ENCODE measurements at places on chromosomes 7 and 10.

DNA sequence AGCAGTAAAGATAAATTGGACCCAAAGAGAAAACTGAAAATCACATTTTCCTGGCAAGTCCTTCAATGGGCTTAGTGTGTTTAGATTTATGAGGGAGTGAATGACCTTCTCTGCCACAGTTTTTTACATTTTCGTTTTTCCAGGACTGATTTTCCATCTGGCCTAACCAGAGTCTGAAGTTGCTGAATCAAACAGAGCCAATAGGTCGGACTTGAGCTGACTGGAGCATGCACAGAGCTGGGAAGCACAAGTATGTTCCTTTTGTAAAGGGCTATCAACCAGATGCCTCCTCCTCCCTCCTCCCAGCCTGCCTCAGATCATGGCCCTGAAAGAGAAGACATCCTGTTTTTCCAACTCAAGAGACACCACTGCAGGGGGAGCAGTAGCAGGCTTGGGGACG is 126.0 kb upstream of the ANKRD1 start:
- no peak for DNase-seq

DNA sequence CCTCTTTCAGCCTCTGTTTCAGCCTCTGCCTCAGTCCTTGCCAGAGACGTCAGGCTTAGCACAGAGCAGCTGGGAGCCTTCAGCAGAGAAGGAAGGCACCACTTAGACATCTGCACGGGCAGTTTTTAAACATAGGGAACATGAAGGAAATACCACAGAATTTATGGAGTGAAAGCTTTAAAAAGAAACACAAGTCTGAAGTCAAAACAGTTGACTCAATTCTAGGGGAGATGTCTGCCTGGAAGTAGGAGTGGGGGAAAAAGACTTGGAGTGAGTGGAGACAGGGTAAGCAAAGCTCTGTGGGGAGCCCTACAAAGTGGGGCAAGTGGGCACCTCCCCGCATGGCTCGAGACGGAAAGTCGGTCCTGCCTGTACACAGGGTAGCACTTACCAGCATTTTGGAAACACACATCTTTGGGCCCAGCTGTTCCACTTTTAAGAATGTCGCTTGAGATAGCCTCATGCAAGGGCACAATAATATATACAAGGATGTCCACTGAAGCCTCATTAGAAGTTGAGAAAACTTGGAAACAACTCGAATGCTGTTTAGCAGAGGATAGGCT is 5.0 kb upstream of the TBXAS1 start:
- DNase-seq: no peak

DNA sequence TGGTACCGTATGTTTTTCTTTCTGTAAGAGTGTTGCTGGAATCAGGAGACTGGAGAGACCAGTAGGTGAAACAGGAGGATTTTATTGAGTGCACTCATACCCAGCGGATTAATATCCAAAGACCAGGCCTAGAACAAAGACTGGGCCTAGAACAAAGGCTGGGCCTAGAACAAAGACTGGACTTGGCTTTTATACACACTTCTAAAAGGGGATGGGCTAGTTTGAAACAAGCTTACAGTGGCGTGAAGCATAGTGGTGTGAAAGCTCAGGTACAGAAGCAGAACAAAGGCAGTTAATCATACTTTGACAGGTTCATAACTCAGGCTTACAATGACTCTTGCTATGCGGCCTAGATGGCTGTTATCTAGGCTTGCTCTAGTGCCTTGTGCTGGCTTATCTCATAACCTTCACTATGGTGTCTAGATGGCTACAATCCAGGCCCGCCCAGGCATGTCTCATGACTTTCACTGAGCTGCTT is 67.7 kb downstream of the TRIM24 start:
- no peak for DNase-seq

DNA sequence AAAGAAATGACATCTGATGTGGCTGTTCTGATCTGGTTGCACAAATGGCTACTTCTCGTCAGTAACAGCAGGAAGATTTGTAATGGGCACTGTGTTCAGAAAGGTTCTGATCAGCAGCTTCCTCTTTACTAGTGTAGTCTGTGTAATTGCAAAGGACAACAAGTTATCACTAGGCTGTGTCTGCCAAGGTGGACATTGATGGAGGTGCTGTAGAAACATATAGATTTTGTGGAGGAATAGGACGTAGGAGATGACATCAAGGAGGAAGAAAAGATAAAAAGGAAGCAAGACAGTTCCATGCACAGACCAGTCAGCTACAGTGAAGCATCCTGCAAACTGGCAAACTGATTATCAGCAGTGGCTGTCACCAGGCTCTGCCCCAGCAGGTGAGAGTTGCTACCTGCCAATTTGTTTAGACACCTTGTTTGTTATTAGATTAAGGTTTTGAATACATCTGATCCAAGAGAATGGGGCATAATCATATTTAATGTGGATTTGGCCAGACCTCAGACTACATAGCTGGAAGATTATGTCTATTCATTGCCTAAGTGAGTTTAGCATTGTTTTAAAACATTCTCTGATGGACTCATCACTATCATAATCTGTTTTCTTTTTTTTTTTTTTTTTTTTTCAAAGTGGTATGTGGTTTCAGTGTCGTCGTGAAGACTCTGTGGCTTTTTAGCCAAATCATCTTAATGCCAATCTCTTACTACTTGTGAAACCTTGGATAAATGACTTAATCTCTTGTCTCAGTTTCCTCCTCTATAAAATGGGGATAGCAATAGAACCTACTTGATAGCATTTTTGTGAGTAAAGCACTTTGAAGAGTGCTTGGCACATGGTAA is 417.9 kb upstream of the LRGUK start:
- no peak for DNase-seq

GRCh38 chr10:79181227-79181626 is 112.5 kb downstream of the ZMIZ1 start:
- DNase-seq: no peak

- no peak for DNase-seq
These were observed 1.7 kb upstream of the SH2B2 start for GRCh38 chr7:102284891-102285539.

GRCh38 chr7:108129018-108129965 is 869 bp downstream of the LAMB4 start:
- DNase-seq: no peak

DNA sequence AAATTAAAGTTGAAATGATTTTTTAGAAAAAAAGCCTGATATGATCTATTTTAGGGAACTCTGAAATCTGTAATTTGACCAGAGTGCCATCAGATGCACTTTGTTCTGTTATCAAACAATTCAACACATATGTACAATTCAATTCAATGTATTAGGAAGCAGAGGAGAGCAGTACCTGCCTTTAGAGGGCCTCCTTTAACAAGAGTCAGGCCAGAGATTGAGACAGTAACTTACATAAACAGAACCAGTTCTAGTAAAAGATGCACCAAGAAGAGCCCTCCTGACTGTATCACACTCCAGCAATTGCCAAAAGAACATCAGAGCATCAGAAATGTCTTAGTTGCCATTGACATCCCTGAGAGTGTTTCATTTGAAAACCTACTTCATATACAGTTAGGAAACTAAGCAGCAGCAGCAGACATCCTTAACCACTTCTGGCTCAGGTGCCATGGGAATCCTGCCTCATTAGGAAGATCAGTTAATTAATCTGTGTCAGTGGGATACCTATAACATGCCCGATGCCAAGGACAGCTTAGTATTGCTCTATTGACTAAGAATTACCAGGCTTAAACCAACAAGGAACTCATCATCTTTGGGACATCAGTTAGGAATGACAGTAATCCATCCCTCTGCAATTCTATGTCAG is 1222.6 kb upstream of the LRRN3 start:
- DNase-seq: no peak

DNA sequence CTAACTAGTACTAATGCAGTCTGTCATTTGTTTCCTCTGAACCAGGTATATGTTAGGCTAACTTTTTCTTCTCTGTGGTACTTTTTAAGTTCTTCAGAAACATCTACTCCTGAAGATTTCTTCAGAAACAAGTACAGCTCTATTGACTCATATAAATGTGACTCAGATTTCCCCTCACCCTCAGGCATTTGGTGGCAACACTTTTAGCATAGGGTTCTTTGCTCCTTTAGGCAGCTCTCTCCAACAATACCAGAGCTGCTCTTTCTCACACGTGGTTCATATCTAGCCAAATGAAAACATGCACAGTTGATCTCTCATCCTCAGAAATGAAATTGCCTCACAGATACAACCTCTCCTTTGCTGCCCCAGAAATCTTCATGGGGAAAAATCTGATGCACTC is 939.8 kb downstream of the SORCS1 start:
- no peak for DNase-seq

DNA sequence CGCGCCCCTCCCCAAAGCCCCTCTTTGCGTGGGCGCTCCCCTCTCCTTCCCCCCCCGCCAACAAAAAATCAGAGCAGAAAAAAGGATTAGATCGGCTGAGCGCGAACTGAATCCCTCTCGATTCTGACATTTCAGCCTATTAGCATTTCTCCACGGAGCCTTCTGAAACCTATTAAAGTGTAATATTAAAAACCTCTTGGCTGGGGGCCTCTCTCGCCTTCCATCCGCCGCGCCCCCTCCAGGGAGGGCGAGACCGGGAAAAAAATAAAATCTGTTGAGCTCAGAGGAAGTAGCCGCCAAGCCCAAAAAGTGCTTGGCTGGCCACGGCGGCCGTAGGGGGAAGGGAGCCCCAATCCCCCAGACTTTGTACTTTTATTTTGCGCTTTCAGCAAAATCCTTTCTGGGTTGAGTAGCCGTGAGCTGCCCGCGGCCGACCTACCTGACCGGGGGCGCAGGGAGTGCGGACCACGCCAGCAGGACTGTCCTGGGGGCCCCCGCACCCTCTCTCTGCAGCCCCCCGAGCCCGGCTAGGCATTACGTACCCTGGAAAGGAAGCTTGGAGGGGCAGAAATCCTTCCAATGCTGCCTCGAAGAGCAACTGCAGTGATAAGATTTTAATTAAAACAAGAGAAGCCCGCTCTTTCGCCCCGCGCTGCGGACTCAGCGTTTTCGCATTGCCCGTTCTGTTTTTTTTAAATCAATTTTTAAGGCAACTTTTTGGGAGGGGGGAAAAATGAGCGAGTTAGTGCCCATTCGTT is 1.3 kb upstream of the TNRC18 start:
- DNase-seq: no peak

DNA sequence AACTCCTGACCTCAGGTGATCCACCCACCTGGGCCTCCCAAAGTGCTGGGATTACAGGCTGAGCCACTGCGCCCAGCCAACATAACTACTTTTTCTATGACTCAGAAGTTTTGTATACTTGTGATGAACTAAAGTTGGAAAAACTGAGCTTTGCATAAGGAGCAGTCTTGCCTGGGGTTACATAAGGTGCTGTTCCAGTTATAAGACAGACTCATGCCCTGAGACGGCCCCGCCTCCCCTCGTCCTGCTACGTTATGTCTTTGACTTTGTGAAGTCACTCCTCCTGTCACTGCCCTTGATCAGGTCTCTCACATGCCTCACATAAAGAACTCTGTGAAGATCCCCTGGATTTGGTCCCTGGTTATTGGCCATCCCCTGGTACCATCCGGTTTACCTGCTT is 40.4 kb upstream of the OPN4 start:
- no peak for DNase-seq

DNA sequence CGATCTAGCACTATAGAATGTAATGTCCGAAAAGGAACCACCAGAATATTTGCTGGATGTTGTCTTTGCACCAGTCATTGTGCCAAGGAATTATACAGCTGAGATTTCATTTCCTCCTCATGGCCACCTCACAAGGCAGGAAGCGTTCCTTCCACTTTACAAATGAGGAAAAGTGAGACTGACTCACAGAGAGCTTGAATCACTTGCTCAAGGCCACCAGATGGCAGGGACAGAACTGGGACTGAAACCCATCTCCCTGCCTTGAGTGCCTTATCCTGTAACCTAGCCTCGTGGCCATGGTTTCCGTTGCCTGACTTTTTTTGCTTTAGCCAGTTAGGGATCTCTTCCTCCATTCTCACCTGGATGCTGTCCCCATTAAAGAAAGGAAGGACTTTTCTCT is 44.7 kb upstream of the PDZD8 start:
- DNase-seq: no peak

DNA sequence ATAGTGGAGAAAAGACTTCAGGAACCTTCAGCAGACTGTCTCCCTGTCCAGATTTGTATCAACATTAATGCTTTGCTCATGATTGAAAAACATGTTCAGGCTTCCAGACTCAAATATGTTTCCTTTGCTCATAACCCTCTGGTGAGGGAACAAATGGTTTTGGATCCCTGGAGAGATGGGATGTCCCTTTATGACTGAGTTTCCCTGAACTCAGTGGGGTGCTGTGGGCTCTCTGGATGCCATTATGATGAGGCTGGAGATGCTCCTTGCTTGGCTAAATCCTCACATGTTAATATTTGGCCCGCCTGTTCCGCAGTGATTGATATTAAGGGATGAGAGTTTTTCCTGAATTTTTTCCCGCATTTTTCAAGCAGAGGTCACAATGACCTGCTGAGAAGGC is 749.4 kb downstream of the SUGCT start:
- no peak for DNase-seq

- no peak for DNase-seq
These were observed 3.5 kb downstream of the CYP26C1 start for GRCh38 chr10:93063977-93064660.

- DNase-seq: no peak
These were observed 40.3 kb downstream of the PRF1 start for GRCh38 chr10:70562036-70562755.

DNA sequence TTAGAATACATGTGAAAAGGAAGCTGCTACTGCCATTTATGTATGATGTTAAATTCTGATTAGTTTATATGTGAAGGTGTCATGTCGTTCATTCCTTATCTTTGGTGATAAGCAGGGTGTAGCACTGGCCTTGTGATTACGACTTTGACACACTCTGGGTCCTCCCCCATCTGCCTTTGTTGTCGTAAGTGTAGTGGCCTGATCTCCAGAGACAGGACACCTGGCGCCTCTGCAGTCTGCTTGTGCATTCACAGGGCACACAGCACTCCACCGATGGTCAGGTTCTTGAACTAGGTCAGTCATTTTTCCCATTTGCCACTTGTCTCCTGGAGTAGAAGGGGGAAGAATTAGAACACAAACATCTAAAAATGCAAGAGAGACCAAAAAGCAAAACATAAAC is 186.0 kb downstream of the PRKCQ start:
- no peak for DNase-seq

DNA sequence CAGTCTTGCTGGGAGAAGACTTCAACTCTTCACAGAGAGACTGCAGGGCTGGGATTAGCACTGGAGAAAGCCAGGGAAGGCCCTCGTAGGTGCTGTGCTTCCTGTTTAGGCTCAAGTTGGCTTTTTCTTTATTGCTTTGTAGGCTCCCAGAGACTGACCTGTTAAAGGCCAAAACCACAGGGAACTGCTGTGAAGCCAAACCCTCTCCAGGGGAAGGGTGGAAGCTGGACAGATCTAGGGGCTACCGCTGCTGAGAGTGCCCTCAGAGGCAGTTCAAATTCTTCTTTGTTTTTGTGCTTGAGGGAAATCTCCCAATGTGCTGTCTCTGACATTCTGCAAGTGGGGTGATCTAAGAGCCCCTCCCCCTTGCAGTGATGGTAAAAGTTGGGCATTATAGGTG is 198.4 kb downstream of the CNTNAP2 start:
- no peak for DNase-seq
